NCI-H510A treated with DMSO at 0.1 percent for 48 hours (cell line): ENCODE measurements at places on chromosomes 5 and 9.

- no peak for DNase-seq
Measured at GRCh38 chr9:37976714-37977477, 73.0 kb upstream of the SLC25A51 start.

DNA sequence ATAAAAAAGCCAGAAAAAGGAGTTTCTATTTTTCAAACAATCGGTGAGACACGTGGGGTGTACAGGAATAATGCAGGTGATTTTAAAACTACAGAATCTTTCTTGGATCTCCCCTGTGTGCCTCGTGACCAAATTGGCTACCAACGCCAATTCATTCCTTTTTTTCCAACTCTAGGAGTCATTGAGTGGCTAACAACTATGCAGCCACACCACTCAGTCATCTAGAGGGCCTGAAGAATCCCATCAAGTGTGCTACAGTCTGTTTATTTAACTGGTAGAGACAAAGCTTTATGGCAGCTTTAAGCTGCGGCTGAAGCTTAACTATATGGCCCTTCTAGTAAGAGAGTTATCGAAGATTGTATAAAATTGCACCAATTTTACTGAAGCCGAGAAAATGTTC is 113.1 kb upstream of the NIPBL start:
- DNase-seq = peak; percentile 66

DNA sequence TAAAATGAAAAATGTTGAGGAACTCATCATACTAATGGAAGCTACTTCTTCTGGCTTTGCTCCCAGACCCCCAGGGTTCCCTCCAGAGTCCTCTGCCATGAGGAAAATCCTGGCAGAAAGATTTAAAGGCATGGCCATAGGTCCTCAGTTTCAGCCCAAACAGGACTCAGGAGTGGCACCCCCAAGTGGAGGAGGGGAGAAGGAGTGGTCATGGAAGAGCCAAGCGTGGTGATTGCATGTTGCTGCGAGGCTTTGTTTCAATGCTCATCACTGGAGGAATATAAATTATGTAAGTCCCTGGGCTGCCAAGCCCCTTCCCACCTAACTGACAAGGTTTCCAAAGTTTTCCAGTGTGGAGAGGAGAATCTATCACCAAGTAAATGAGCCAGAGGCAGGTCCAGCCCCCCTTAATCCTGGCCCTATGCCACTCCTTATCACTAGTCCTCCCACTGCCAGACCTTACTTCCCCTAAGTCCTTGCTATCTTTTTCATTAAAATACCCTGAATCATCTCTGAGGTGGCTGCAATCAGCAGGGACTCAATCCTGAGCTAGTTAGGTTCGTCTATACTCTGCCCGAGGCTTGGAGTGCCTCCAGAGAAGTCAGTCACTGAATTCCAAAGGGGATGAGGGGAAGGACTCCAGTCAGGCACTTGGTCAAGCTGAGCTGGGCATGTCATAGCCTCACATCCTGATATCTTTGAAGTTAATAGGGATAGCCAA is 70.7 kb upstream of the TAF1L start:
- DNase-seq = no peak

GRCh38 chr5:60945813-60946187 is 795 bp downstream of the NDUFAF2 start:
- peak; percentile 31 for DNase-seq

- no peak for DNase-seq
Measured at GRCh38 chr5:163352531-163352930, 84.9 kb upstream of the CCNG1 start.

GRCh38 chr9:110605565-110605964 is 26.0 kb upstream of the SVEP1 start:
- DNase-seq = no peak

GRCh38 chr5:142396436-142397038 is 71.7 kb upstream of the SPRY4 start:
- no peak for DNase-seq

DNA sequence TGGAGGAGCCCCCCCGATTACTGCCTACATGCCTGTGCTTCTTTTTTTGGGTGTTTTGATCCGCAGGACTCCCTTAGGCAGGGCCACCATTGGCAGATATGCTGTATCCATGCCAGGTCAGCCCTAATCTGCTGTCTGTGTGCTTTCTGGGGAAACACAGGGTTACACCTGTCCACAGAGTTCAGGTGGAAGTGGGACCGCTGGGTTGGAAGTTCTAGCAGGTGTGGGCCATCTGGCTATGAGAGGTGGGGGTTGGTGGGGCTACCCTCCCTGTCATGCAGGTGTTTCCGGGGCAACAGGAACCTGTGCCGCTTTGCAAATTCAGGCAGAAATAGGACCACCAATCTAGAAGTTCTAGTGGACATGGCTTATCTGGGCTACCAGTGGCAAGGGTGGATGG is 17.0 kb downstream of the IFNE start:
- no peak for DNase-seq

DNA sequence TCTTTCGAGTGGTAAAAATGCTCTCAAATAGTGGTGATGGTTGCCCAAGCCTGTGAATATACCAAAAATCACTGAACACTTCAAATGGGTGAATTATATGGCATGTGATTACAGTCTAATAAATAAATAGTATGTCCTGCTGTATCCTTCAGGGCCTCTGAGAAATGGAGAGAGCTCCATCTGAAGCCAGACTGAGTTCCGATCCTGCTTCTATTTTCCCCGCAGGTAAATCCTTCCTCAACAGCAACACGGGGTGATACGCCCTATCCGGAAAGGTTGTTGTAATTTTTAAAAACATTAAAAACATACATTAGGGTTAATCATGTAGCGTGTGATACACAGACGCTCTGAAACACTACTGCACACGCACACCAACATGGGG is 695 bp upstream of the SNAPC3 start:
- DNase-seq = no peak

DNA sequence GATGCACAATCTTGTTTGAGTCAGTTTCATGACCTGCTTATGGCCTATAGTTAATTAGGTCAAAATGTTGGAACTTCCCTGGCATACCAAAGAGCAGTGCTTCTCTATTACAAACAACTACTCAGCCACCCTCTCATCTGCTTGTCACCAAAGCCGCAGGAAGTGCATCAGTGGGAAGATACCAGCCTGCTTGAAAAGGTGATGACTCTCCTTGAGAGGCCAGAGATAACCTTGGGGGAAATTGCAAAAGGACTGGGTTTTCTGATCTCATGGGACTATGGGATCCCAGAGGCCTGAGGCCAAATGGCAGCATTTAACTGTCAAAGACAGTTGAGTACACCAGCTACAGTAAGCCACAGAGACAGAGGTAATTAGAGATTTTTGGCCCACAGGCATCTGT is 69.9 kb downstream of the C9orf57 start:
- DNase-seq = no peak

DNA sequence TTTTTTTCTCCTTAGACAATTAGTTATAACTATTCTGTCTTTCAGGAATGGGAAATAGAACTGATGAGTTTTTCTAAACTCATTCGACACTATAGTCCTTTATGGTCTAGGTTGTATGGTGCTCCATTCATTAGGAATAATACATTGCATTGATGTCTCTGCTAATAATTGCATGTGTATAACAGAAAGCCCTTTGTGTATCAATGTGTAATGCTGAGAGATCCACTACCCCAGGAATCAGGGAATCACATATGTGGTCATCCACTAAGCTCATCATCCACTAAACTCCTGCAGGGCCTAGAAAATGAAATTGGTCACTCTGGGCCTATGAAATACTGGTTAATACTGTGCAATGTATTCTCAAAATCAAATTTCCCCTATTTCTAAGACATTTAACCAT is 242.0 kb upstream of the CDH18 start:
- no peak for DNase-seq

- no peak for DNase-seq
Measured at GRCh38 chr9:33265211-33265865, 489 bp downstream of the CHMP5 start.

DNA sequence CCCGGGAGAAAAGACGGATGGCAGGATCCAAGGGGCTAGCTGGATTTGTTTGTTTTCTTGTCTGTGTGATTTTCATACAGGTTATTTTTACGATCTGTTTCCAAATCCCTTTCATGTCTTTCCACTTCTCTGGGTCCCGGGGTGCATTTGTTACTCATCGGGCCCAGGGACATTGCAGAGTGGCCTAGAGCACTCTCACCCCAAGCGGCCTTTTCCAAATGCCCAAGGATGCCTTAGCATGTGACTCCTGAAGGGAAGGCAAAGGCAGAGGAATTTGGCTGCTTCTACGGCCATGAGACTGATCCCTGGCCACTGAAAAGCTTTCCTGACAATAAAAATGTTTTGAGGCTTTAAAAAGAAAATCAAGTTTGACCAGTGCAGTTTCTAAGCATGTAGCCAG is 94.2 kb downstream of the SYK start:
- no peak for DNase-seq

DNA sequence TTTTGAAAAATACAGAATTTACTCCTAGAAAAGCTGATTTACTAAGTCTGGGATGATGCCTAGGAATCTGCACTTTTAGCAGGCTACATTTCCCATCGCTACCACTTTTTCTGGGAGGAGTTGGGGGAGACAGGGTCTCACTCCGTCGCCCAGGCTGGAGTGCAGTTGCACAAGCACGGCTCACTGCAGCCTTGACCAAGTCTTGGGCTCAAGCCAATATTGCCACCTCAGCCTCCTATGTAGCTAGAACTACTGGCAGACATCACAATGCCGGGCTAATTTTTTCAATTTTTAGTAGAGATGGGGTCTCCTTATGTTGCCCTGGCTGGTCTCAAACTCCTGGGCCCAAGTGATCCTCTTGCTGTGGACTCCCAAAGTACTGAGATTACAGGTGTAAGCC is 85.9 kb downstream of the NR6A1 start:
- DNase-seq = no peak

GRCh38 chr5:1538276-1538675 is 14.5 kb upstream of the LPCAT1 start:
- DNase-seq = no peak

GRCh38 chr9:12814877-12815237 is 40.0 kb downstream of the LURAP1L start:
- DNase-seq = peak; percentile 69

DNA sequence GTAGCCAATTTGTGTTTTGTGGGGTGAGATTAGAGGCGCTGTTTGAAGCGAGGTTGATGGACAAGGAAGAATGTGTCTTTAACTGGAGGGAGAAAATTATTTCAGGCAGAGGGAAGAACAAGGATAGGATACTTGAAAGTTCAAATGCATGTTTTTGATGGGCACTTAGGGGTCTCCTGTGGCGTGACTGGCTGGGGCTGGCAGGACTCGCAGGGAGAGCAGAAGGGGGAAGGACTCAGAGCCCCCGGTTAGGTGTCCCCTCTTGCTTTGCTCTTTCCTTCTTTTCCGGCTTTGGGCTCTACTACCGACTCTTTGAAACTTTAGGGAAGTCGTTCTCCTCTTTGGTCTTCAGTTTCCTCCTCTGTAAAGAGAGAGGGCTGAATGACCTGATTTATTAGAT is 12.1 kb downstream of the GRAMD2B start:
- no peak for DNase-seq

DNA sequence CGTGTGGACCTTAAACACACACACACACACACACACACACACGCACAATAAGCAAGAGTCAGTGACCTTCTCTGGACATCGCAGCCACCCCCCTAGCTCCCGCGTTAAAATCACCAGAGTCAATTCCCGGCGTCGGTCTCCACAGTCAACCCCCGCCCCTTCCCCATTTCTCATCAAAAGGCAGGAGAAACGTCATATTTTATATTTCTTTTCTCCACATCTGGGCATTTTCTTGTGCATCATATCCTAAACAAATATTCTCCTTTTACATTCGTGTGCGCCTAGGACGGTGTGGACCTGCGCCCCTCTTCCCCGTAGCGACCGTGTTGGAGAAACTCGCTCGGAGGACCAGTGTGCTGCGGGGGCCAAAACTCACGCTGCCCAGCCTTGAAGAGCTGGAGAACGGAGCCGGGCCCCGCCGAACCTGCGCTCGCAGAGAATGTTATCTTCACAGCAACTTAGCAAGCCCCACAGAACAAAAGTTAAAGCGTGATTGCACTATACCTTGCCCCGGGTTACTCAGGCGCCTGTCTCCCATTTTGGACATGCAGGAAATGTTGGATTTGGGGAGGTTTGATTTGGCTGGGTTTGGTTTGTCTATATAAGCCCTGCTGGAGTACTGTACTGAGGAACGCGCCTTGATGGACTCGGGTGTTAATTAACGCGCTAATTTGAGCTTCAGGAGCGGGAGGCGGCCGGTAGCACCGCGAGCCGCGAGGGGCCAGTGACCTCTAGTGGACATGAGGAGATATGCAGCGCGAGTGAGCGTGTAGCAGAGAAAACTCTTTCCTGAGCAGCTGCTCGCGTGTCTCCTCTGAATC is 192.4 kb downstream of the MEF2C start:
- DNase-seq = no peak
